ENCODE measurements at places on chromosomes 6 and 20. TPM values are rescaled to one million over a fixed set of nuclear protein-coding genes. Genes with fewer than 3 reads are reported as not detected.

DNA sequence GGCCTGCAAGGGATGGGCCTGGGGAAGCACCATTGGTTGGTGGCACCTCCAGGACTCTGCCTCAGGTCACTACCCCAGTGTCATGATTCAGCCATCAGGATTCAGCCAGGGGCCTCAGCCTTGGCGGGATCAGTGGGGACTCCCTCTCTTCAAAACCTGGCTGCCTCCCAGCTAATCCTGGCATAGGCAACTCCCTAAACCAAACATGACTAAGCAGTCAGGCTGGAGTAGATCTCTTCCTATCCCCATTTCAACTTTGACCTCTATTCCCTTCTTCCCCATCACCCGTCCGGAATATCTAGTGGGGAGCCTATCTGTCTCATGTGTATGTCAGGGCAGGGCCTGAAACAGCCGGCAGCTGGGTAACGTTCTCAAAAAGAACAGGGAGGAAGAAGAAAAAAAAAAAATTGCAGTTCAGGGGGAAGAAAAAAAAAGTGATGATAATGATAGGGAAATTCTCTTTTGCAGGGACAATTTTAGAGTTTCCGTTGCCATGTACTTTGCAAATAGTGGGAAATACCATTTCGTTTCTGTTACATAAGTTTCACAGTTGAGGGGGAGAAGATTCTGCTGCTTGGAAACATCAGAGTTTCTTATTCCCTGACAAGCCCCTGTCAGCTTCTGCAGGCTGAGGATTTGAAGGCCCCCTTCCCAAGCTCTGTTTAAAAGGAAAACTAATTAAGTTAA is 4.1 kb upstream of the PREX1 start:
- DNase-seq = peak; percentile 60

DNA sequence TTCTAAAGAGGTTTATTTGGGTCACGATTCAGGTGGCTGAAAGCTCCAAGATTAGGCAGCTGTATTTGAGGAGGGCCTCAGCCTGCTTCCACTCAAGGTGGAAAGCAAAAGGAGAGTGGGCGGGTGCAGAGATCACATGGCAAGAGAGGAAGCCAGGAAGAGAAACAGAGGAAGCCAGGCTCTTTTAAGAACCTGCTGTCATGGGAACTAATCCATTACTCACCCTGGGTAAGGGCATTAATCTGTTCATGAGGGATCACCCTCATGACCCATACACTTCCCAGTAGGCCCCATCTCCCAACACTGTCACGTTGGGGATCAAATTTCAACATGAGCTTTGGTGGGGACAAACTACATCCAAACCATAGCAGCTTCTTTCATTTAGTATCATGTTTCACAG is 53.9 kb downstream of the DHX35 start:
- DNase-seq = no peak

DNA sequence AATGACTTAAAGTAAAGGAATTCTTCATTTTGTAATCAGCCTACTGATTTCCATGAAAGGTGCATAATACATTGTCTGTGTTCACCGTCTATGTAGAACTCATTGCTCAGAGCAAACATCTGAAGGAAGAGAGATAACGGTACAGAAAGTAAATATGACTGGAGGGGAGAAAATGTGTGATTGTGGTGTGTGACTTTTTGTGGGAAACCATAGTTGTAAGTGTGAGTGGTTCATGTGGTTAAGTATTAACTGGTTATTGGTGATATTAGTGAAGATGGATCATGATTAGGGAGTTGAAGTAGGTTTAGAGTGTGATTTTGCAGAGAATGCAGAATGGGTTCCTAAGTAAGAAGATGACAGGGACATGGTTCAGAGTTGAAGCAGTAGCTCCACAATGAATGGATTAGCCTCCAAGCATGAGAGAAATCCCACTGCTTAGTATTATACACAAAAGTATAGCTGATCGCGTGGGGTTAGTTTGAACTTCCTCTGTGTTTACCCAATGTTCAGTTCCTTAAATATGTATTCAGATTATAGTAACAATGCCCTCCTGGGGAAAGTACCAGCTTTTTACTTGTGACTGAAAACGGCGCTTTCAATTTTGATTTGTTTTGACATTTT is 368.9 kb downstream of the UTRN start:
- no peak for DNase-seq

DNA sequence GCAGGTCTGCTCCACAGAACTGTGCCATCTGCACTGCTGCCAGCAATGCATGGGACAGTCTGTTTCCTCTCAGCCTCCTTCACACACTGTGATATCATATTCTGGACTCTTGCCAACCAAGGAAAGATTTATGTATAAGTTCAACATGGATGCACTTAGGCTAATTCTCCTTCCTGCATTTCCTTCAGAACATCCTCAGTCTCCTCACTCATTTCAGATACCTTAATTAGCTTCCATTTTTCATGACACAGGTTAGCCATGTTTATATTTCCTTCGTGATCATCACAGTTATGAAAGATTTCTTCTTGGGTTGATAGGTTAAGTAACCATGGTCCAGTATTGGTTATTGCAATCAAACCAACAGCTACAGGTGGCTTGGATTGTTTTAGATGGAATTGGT is 46.4 kb upstream of the DDR1 start:
- DNase-seq = no peak

TMEM74B gene
- not detected for total RNA-seq

All from MCF 10A (cell line).